Mesenchymal stem cell (in vitro differentiated cells and primary cell): ENCODE measurements at places on chromosomes 1 and 21.

DNA sequence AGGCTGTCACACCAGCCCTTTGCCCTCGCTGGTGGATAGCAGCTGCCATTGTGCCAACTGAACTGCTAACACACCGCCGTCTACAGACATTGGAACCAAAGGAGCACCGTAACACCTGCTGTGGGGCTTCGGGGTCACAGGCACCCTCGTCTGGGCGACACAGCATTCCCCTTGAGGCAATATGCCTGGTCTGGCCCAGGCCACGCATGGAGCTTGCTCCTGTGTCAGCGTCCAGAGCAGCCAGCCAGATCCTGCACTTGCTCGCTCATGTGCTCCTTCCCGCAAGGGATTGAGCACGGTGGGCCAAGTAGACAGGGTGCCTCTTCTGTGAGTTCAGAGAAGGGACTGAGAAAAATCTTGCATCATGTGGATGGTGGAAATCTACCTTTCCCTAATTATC lies 314.6 kb upstream of the PLD5 start:
- H3K27ac ChIP-seq, result no peak overlapping the region
- H3K4me1 ChIP-seq, result no peaks in the 10 kb centered on the region
- no peaks in the 10 kb centered on the region for H3K36me3 ChIP-seq
- H3K27me3 ChIP-seq, result no peaks in the 10 kb centered on the region
- no peak overlapping the region for H3K4me3 ChIP-seq

DNA sequence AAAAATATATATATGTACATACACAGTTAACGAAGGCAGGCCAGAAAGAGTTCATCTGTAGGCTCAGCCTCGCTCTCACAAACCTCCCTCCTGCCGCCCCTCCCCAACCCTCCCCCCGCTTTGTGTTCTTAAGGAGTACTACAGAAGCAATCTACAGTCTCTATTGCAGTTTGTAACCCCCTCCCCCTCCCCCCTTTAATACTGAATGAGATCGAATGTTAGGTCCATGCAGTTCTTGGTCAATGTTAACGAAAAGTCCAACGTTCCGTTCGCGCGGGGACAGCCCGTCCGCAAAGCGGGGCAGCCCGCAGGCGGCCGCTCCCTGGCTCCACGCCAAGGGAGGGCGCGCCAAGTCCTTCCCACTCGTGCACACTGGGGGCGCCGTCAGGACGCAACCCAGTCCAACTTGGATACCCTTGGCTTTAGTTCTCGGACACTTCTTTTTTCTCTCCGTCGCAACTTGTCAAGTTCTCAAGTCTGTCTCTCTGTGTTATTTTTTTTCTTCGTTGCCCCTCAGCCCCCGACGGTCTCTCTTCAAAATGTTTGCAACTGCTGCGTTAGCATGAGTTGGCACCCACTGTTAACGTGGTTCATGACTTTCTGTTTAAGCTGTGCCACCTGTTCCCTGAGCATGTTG lies 2.2 kb downstream of the JUN start:
- H3K4me3 ChIP-seq, result peak overlapping the region; percentile 99
- DNase-seq, result peak; percentile 69
- H3K27ac ChIP-seq, result peak overlapping the region; percentile 49
- H3K27me3 ChIP-seq, result no peaks in the 10 kb centered on the region
- peaks cover 26% of the 10 kb centered on the region for H3K36me3 ChIP-seq

DNA sequence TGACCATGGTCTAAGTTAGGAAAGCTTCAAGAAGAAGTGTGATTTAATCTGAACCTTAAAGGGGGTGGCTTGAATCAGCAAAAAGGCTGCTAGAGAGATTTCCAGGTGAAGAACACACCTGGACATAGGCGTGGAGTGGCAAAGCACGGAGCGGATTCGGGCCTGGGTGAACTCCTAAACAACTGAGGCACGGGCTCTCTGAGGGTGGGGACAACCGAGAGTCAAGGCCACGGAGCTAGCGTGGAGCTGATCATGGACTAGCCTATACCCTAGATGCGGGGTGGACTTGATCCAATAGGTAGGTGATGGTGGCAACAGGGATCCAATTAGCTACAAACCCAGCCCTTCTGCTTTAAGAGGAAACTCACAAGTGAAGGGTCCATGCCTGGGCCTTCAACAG lies 27.8 kb downstream of the SYT2 start:
- DNase-seq, result no peak
- H3K36me3 ChIP-seq, result no peaks in the 10 kb centered on the region
- no peak overlapping the region for H3K4me3 ChIP-seq

DNA sequence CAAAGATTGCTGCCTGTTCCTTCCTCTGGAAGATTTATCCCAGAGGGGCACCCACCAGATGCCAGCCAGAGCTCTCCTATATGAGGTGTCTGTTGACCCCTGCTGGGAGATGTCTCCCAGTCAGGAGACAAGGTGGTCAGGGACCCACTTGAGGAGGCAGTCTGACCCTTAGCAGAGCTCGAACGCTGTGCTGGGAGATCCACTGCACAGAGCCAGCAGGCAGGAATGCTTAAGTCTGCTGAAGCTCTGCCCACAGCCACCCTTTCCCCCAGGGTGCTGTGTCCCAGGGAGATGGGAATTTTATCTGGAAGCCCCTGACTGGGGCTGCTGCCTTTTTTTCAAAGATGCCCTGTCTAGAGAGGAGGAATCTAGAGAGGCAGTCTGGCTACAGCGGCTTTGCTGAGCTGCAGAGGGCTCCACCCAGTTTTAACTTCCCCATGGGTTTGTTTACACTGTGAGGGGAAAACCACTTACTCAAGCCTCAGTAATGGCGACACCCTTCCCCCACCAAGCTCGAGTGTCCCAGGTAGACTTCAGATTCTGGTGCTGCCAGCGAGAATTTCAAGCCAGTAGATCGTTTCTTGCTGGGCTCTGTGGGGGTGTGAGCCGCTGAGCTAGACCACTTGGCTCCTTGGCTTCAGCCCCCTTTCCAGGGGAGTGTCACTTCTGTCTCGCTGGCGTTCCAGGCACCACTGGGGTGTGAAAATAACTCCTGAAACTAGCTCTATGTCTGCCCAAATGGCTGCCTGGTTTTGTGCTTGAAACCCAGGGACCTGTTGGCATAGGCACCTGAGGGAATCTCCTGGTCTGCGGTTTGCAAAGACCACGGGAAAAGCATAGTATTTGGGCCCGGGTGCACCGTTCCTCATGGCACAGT lies 51.1 kb upstream of the PDC start:
- DNase-seq, result peak; percentile 26
- H3K36me3 ChIP-seq, result no peaks in the 10 kb centered on the region
- H3K4me1 ChIP-seq, result no peaks in the 10 kb centered on the region
- H3K27ac ChIP-seq, result no peak overlapping the region
- no peaks in the 10 kb centered on the region for H3K27me3 ChIP-seq

- no peak overlapping the region for H3K4me3 ChIP-seq
- H3K27ac ChIP-seq, result no peak overlapping the region
- H3K4me1 ChIP-seq, result no peaks in the 10 kb centered on the region
- no peaks in the 10 kb centered on the region for H3K36me3 ChIP-seq
- H3K27me3 ChIP-seq, result no peaks in the 10 kb centered on the region
Measured at GRCh38 chr1:192081359-192081758, 76.9 kb upstream of the RGS18 start.

DNA sequence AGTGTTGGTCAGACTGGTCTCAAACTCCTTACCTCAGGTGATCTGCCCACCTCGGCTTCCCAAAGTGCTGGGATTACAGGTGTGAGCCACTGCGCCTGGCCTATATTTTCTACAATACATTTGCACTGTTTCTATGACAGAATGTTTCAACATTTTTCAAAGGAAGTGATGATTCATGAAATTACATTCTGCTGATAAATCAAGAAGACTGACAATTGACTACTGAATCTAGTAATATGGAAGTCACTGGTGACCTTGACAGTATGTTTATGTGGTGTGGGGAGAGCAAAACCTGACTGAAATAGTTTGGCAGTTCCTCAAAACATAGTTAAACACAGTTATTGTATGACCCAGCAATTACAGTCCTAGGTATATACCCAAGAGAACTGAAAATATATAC lies 18.1 kb downstream of the LRIF1 start:
- DNase-seq, result no peak
- H3K4me3 ChIP-seq, result no peak overlapping the region
- H3K4me1 ChIP-seq, result no peaks in the 10 kb centered on the region
- H3K27me3 ChIP-seq, result no peaks in the 10 kb centered on the region
- H3K36me3 ChIP-seq, result peaks cover 6% of the 10 kb centered on the region

- peaks cover 7% of the 10 kb centered on the region for H3K27me3 ChIP-seq
- no peak overlapping the region for H3K27ac ChIP-seq
- H3K4me1 ChIP-seq, result no peaks in the 10 kb centered on the region
- H3K4me3 ChIP-seq, result no peak overlapping the region
- no peak for DNase-seq
Measured at GRCh38 chr1:107523736-107524135, 382.9 kb downstream of the NTNG1 start.

GRCh38 chr1:234845097-234845660 lies 235.2 kb upstream of the IRF2BP2 start:
- H3K27ac ChIP-seq, result peak overlapping the region; percentile 74
- no peaks in the 10 kb centered on the region for H3K27me3 ChIP-seq
- no peak overlapping the region for H3K4me3 ChIP-seq
- H3K4me1 ChIP-seq, result peaks cover 5% of the 10 kb centered on the region
- no peaks in the 10 kb centered on the region for H3K36me3 ChIP-seq

GRCh38 chr1:235758931-235759330 lies 107.8 kb downstream of the LYST start:
- no peak overlapping the region for H3K4me3 ChIP-seq
- H3K4me1 ChIP-seq, result no peaks in the 10 kb centered on the region
- H3K36me3 ChIP-seq, result no peaks in the 10 kb centered on the region
- no peak overlapping the region for H3K27ac ChIP-seq
- peak; percentile 22 for DNase-seq

- peaks cover 81% of the 10 kb centered on the region for H3K27me3 ChIP-seq
- no peak overlapping the region for H3K27ac ChIP-seq
- peak; percentile 39 for DNase-seq
- no peak overlapping the region for H3K4me3 ChIP-seq
- no peaks in the 10 kb centered on the region for H3K4me1 ChIP-seq
Measured at GRCh38 chr1:41394959-41395956, 34.0 kb downstream of the FOXO6 start.

DNA sequence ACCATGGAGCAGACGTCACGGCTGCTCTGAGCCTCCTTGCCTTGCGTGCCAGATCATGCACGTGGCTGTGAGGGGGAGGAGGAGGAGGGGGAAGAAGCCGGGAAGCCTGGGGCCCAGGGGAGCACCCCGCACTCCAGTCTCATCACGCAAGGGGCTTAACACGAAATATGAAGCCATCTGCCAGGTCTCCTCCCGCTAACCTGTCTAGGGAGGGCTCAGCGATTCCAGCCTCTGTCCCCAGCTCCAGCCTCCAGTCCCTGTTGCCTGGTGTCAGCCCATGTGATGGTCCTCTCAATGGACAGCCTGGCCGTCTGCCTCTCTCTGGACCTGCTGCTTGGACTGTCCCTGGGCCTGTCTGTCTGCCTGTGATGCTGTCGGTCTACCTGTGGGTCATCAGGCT lies 22.5 kb upstream of the C1QA start:
- no peak overlapping the region for H3K27ac ChIP-seq
- no peak overlapping the region for H3K4me3 ChIP-seq
- H3K4me1 ChIP-seq, result no peaks in the 10 kb centered on the region
- H3K27me3 ChIP-seq, result peaks cover 61% of the 10 kb centered on the region
- DNase-seq, result no peak

DNA sequence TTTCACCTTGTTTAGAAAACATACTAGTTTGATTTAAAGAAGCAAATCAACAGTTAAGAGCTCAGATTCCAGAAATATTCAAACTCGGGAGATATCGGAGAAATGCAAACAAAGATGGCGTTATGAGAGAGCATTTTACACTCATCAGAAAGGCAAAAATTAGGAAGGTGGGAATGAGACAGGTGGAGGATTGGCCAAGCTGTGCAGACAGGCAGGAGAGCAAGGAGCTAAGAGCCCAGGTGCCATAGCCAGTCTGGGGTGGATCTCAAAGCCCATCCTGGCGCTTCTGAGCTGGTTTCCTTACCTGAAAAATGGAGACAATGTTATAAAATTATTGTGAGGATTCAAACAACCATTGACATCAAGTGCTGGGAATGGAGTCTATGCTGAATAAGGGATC lies 19.6 kb upstream of the TARDBP start:
- no peaks in the 10 kb centered on the region for H3K36me3 ChIP-seq
- H3K27me3 ChIP-seq, result peaks cover 17% of the 10 kb centered on the region
- H3K27ac ChIP-seq, result no peak overlapping the region
- H3K4me1 ChIP-seq, result peaks cover 1% of the 10 kb centered on the region
- no peak for DNase-seq

GRCh38 chr1:64536836-64537490 lies 67.0 kb downstream of the CACHD1 start:
- no peak overlapping the region for H3K4me3 ChIP-seq
- H3K27me3 ChIP-seq, result no peaks in the 10 kb centered on the region
- peaks cover 4% of the 10 kb centered on the region for H3K4me1 ChIP-seq
- no peaks in the 10 kb centered on the region for H3K36me3 ChIP-seq
- no peak overlapping the region for H3K27ac ChIP-seq

GRCh38 chr1:55669293-55669692 lies 454.1 kb upstream of the USP24 start:
- no peak overlapping the region for H3K4me3 ChIP-seq
- no peaks in the 10 kb centered on the region for H3K36me3 ChIP-seq
- peak; percentile 30 for DNase-seq
- no peak overlapping the region for H3K27ac ChIP-seq
- no peaks in the 10 kb centered on the region for H3K4me1 ChIP-seq
- H3K27me3 ChIP-seq, result no peaks in the 10 kb centered on the region

DNA sequence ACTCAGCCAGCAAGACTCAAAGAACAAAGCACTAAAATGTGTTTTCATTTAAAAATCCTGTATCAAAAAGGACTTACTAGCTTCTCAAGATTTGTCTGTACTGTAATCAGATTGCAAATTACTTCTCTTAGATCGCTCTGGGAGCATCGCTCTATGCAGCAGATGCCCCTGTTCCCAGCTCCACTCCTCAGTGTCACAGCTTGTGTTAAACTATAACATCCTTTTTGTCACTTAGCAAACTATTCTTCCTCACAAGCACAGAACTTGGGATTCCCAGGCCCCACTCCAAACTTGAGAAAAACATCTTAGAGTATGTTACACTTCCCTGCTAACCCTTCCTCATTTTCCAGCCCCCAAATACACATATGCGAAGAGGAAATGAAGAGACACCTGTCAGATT lies 85.1 kb upstream of the CHRM3 start:
- no peak for DNase-seq
- H3K27me3 ChIP-seq, result no peaks in the 10 kb centered on the region
- H3K4me3 ChIP-seq, result no peak overlapping the region
- no peaks in the 10 kb centered on the region for H3K4me1 ChIP-seq
- H3K27ac ChIP-seq, result no peak overlapping the region
- no peaks in the 10 kb centered on the region for H3K36me3 ChIP-seq

- H3K36me3 ChIP-seq, result no peaks in the 10 kb centered on the region
- DNase-seq, result no peak
- H3K27ac ChIP-seq, result no peak overlapping the region
- no peaks in the 10 kb centered on the region for H3K27me3 ChIP-seq
- peaks cover 21% of the 10 kb centered on the region for H3K4me1 ChIP-seq
- no peak overlapping the region for H3K4me3 ChIP-seq
Measured at GRCh38 chr1:232550007-232550406, 79.9 kb downstream of the SIPA1L2 start.

GRCh38 chr1:16724718-16725438 lies 15.4 kb upstream of the RNU1-4 start:
- peaks cover 3% of the 10 kb centered on the region for H3K36me3 ChIP-seq
- H3K4me1 ChIP-seq, result peaks cover 9% of the 10 kb centered on the region
- DNase-seq, result no peak
